ENCODE measurements at places on chromosomes 6 and 20. TPM values are rescaled to one million over a fixed set of nuclear protein-coding genes. Genes with fewer than 3 reads are reported as not detected.

Gene SENP6
- polyA plus RNA-seq: 70.0 TPM

Gene MLIP
- 69.5 TPM for polyA plus RNA-seq

Gene TRIM15
- not detected for polyA plus RNA-seq

Gene SOX4
- 34.2 TPM for polyA plus RNA-seq

Gene CD83
- 6.8 TPM for polyA plus RNA-seq

Gene SYNDIG1
- 4.9 TPM for polyA plus RNA-seq

Gene EYA4
- 23.4 TPM for polyA plus RNA-seq

Gene RNF217
- polyA plus RNA-seq: 51.8 TPM

Gene ZFP64
- polyA plus RNA-seq: 11.7 TPM

GRCh38 chr6:134407791-134408190 is 89.9 kb upstream of the SGK1 start:
- no peak for DNase-seq

- no peak for DNase-seq
Observed at GRCh38 chr6:116447496-116448011, 13.6 kb upstream of the CALHM6 start.

DNA sequence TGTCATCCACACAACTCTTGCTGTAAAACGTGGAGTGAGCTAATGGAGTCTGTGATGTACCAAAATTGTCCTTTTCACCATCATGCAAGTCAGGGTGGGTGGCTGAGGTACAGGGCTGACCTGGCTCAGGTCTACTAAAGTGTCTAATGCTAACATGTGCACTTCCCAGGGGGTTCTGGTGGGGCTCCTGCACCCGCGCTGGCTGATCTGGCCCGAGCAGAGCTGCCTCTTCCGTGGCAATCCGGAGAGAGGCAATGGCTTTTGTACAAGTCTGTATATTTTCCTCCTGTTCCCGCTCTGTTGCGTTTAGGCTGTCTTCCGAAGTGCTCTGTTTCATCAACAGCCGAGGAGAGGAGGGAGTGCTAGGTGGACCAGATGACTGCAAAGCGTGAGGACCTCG is 191.8 kb downstream of the HIVEP2 start:
- DNase-seq: no peak

GRCh38 chr6:1251198-1252155 is 60.4 kb upstream of the FOXQ1 start:
- DNase-seq: no peak

DNA sequence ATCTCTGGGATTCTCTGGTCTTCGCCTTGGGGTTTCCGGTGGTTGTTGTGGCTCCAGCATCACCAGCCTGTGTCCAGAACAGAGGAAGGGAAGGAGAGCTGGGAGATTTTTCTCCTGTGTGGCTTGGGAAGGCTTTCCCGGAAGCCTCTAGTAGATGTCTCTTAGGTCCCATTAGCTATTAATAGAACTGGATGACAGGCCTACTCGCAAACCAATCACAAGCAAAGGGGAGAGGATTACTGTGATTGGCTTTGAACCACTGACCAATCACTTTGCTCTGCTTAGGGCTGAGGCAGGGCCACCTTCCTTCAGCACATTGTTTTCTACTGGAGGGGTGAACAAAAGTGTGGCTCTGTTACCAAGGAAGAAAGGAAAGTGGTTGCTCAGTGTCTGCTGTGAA is 203.4 kb upstream of the SULF2 start:
- DNase-seq: peak; percentile 19

GRCh38 chr6:149967591-149967990 is 3.8 kb downstream of the ULBP1 start:
- no peak for DNase-seq

DNA sequence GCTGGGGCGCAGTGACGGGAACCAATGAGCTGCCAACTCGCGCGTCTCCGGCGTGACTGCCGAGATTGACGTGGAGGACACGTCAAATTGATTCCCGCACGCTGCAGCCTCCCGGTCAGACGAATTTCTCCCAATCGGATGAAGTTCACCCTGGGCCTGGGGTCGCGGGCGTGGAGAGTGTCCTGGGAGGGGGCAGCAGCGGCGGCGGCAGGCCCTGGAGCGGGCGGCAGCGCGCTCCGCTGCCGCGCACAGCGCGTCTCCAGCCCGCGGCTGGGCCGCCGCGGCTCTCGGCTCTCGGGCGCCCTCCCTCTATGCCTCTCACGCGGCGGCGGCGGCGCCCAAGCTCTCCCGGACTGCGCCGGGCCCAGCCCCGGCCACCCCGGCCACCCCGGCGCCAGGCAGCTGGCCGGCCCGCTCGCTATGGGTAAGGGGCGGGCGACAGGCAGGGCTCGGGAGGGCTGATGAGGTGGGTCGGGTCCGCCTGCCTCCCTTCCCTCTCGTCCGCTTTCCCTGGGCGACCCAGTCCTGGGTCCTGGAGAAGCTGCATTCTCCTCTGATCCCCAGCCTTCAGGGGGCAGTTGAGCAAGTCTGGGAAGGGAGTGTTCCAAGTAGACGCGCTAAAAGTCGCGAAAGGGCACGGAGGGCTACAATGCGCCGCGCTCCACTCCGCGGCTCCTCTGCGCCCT is at the start of gene PAX1:
PAX1 (plus strand) TSS at position 90 of the 686 bp plus-strand sequence; CDS start at position 139, 49 bp downstream.
- no peak for DNase-seq

DNA sequence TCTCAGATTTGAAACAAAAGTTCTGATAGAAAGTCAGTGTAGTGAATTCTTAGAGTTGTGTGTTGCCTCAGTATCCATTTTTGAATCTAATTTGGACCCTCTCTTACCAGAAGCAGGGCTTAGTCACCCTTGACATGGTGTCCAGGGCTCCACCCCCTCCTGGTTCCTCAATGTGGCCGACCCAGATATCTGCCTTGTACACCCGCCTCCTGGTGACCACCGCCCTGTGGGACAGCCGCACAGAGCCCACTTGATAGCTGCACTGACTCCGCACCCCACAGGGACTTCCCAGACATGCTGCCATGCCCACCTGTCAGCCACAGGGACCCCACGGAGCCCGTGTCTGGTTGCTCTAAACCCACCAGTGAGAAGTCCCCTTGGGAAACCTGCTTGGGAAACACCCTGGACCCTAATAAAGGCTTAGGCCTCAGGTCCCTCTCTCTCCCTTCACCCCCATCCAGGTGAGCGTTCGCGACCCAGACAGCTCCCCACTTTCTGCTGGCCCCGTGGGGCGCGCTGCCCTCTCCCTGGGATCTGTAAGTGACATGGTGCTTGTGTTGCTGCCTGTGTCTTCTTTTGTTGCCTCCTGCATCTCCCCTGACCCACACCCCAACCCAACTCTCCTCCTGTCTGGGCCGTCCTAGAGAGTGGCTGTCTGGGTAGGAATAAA is 47.2 kb upstream of the SYNDIG1 start:
- DNase-seq: no peak

DNA sequence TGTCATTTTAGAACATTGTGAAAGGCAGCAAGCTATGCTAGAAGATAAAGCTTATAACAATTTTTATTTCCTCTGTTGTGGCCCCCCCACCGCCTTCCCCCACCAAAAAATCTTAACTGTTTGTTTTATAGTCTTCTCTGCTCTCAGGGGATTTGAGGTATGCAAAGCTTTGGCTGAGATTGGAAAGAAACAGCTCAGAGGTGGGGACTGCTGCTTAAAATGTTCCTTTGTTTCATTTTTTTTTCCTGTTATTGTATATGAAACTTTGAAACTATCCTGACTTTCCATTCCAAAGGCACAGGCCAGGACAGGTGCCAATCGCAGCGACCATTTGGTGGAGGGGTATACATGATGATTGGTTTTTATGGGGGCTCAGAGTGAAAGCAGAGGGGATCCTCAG is 114.7 kb upstream of the PHACTR1 start:
- DNase-seq: no peak

- no peak for DNase-seq
Observed at GRCh38 chr6:13027207-13027606, 301.1 kb downstream of the TBC1D7 start.

DNA sequence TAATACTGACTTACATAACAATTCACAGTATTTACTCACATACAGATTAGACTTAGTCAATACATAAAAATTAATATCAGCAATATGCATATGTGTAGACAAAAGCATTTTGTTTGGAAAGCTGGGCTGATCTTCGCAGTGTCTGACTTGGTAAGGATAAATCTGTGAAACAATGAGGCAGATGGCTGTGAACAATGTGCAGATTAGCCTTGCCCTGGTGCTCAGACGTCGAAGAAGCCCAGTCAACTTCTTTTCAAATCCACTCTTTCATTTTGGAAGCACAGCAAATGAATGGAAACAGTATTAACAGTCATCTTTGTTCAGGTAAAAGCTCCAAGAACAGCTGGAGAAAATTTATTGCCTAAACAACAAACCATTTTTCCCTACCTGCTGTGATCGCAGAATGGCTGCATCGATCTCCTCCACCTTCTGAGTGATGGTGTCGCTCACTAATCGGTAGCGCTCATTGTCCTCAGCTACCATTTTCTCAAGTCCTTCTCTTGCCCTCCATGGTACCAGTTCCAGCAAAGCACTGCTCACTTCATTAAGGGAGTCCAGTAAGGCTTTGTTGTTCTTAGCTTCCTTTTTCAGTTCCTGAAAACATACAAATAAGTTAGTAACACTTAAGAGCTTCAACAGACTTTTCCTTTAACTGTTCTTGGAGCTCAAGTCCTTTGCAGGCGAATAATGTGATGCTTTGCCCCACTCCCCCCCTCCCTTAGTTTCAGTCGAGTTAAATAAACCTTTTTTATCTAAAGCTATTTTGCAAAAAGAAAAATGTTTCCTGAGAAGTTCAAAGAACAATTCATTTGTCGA is 116.5 kb downstream of the DST start:
- DNase-seq: no peak

GRCh38 chr20:46203510-46203837 is 85.4 kb downstream of the CD40 start:
- no peak for DNase-seq

DNA sequence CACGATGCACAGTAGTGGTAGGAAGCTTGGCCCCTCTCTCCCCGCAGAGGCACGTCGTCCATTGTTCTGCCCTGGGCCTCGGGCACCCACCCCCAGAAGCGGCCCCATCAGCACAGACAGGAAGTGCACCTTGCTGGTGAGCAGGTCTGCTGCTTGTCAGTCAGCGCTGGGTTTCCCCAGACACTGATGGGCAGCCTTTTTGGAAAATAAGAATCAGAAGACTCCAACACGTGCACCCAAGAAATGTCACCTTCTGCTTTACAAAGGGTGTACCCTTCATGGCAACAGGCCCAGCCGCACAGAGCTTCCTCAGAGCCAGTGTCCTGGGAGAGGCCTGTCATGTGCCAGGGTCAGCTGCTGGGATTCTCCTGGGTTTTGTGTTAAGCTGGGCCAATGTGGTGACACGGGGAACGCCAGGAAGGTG is 34.7 kb upstream of the IRF4 start:
- DNase-seq: no peak

DNA sequence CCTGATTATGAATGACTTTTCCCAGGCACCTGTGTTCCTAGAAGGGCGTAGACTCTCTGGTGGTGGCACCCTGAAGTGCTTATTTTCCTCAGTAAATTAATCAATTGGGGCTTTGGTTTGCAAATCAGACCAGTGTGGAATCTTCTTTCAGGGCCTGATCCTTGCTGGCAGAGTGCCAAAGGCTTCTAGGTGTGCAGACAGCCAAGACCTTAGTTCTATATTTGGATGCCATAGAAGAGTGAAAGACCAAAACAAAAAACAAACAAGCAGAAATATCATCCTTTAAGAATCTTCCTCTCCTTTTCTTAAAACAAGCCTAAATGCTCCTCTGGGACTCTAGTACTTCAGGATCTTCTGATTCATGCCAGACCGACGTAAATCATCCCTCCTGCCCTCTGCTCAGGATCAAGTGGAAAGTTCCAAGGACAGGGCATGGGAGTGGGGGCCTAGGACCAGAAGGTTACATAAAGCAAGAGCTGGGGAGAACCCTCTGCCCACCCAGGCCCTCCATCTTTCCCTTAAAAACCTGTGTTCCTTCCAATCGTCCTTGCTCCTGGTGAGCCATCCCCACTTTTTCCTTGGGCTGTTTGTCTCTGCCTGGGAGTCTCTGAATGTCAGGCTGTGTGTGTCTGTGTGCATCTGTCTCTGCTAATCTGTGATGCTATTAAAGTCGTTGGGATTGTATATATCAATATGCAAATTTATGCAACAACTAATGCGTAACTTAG is 70.5 kb upstream of the MYLIP start:
- no peak for DNase-seq

DNA sequence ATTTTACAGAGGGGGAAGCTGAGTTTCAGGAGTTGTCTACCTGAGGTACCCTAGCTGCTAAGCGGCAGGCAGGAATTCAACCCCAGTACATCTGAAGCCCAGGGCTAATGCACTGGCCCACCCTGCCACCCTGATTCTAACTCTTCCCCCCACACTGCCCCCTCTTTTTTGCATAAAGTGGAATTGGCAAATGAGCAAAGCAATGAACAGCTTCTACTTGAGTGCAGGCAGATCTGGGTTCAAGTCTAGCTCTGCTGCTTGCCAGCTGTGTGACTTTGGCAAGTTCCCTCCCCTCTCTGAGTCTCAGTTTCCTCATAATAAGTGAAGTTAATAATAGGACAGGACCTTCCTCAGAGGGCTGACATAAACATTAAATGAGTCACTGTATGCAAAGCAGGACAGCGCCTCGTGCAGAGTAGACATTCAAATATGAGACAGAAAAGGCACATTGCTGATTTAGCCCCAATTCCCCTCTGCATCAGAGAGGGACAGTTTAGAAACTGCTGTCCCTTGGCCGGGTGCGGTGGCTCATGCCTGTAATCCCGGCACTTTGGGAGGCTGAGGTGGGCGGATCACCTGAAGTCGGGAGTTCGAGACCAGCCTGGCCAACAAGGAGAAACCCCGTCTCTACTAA is 4.7 kb downstream of the ADA start:
- no peak for DNase-seq

DNA sequence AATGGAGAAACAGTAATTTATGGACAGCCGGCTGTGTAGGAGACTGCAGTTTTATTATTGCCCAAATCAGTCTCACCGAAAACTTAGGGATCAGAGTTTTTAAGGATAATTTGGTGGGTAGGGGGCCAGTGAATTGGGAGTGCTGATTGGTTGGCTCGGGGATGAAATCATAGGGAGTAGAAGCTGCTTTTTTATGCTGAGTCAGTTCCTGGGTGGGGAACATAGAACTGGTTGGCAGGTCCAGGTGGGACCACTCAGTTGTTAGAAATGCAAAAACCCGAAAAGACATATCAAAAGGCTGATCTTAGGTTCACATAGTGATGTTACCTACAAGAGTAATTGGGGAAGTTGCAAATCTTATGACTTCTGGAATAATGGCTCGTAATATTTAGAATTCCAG is 59.3 kb downstream of the DOP1A start:
- no peak for DNase-seq

- DNase-seq: no peak
Observed at GRCh38 chr6:144351379-144352127, 66.4 kb downstream of the UTRN start.

- DNase-seq: no peak
Observed at GRCh38 chr20:48919882-48920526, 1.5 kb upstream of the ARFGEF2 start.

Data from forelimb muscle (tissue), 1 donor.